Activated T-helper 2 cell treated with anti-CD3 and anti-CD28 coated beads, Interferon-gamma antibody, Interleukin-2, Interleukin-4, amounts not matched to agents 10 μg/mL and 5 μg/mL and 100 μg/mL, durations not matched to agents 14 hours and 24 hours and 36 hours (primary cell): ENCODE measurements at places on chromosomes 7 and 10. TPM values are rescaled to one million over a fixed set of nuclear protein-coding genes. Genes with fewer than 3 reads are reported as not detected.
A peak's percentile ranks its signal among the peaks of the same experiment; 100 is the strongest.

MACC1 gene
- total RNA-seq: not detected in 2 replicates

SAMD9 gene
- total RNA-seq: 9.3 and 9.4 TPM in 2 replicates

GDF2 gene
- not detected in 2 replicates for total RNA-seq

XPNPEP1 gene
- total RNA-seq: 79.4 and 88.2 TPM in 2 replicates

CCM2 gene
- total RNA-seq: 61.3 and 61.7 TPM in 2 replicates

NUDCD3 gene
- total RNA-seq: 86.8 and 90.2 TPM in 2 replicates

RAB19 gene
- total RNA-seq: 12.5 and 14.5 TPM in 2 replicates

KCND2 gene
- total RNA-seq: not detected in 2 replicates

AQP1 gene
- total RNA-seq: not detected in 2 replicates

NME8 gene
- total RNA-seq: not detected in 2 replicates

TDRD1 gene
- total RNA-seq: 0.11 and 0.30 TPM in 2 replicates

PRSS2 gene
- not detected in 2 replicates for total RNA-seq

TFPI2 gene
- total RNA-seq: not detected in 2 replicates

ST8SIA6 gene
- not detected in 2 replicates for total RNA-seq

GRCh38 chr7:46486256-46487206 lies 565.5 kb upstream of the IGFBP3 start:
- DNase-seq: no peak

GRCh38 chr10:50846753-50847152 lies 38.7 kb downstream of the A1CF start:
- no peak for DNase-seq

DNA sequence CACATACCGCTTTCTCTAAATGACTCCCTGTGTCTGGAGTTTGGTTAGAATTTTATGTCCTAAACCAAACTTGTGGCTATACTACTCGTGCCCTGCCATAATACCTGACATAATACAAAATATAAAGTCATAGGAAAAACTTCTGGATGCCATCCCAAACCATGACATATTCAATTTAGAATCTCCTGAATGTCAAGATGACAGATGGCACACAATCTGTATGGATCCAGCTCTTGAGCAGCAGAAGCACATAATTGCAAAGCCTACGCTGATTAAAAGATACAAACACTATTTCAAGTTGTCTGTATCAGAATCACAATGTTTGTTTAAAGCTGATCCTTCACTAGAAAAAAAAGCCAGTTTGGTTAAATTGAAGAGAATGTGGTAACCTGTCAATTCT lies 22.4 kb upstream of the CDC14C start:
- DNase-seq: no peak

- no peak for DNase-seq
Observed at GRCh38 chr10:66931340-66931948, 5.6 kb downstream of the LRRTM3 start.

- no peak for DNase-seq
Observed at GRCh38 chr10:14173391-14173705, 157.4 kb downstream of the FRMD4A start.

DNA sequence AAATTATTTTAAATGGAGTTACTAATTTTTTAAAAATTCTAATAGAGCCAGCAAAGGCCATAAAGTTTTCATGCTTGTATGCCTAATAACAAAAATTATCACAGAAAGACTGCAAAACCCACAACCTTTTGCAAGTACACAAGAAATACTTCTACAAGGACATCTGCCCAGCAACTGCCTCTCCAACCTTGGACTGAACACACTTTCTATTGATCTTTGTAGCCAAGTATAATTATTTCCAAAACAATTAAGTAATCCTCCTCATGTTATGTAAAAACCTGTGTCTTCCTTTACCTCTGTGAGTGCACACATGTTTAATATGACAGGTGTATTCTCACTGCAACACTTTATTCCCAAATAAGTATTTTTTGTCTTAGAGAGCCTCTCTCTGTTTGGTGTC lies 16.6 kb upstream of the ACSM6 start:
- DNase-seq: no peak

GRCh38 chr10:5559642-5560141 lies 34.9 kb downstream of the CALML3 start:
- no peak for DNase-seq

GRCh38 chr7:130022115-130022514 lies 29.1 kb downstream of the ZC3HC1 start:
- no peak for DNase-seq

DNA sequence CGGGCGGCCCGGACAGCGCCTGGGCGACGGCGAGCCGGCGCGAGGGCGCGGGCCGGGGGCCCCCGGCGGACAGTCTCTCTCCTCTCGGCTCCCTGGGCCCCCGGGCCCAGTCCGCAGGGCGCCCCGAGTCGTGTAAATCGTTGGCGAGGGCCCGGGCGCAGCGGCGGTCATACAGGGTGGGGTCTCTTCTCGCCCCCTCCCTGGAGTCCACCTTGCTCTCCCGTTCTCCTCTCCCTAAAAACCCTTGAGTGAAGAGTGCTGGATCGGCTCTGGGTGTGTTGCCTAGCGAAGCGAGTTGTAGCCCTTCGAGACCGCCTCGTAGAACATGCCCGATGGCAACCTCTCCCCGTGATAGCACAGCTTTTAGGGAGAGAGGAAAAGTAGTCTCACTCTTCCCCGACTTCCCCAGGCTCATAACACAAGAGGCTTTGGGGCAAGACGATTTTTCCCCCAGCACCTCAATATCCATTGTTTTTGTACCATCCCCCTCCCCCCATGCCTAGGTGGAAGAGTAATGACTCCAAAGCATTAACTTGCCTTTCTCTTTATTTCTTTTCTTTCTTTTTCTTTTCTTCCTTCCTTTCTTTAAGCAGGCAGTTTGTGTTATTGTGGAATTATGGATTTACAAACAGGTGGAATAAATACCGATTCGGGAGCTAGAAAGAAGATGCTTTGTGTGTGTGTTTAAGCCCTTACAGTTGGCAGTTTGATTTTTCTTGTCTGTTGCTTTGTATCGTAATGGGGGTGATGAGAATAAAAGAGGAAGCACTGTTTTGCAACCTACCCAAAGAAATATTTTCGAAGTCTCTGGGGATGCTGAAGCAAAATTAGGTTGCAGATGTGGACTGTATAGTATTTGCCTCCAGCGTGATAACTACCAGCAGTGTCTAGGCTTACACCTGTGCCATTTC lies 822 bp downstream of the SHOC2 start:
- peak; percentile 23 for DNase-seq

- no peak for DNase-seq
Observed at GRCh38 chr10:78568620-78569019, 500.1 kb upstream of the ZMIZ1 start.

- DNase-seq: no peak
Observed at GRCh38 chr7:85695533-85695932, 508.7 kb upstream of the SEMA3D start.

DNA sequence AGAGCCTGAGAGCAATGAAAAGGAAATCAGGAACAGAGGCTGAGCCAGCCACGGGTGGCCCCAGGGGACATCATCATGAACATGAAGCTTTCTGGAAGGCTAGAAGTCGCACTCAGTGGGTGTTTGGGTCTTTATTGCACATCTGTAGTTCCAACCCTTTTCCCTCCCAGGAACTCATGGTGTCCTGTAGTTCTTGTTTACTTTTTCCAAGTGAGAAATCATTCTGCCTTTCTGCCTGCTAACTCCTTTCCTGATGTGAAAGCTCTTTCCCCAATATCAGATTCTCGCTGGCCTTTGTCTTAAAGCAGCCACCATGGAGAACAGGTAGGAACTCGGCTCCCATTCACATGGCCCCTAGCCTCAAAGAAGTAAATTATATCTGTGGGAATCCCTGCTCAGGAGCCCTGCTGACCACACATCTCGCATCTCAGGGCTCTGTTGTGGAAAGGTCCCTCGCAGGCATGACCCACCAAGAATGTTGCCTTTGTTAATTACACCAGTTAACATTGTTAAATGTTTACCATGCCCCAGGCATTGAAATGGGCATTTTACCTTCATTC lies 542.7 kb downstream of the TNS3 start:
- DNase-seq: no peak

GRCh38 chr10:77629775-77630506 lies 7.7 kb downstream of the KCNMA1 start:
- DNase-seq: no peak

DNA sequence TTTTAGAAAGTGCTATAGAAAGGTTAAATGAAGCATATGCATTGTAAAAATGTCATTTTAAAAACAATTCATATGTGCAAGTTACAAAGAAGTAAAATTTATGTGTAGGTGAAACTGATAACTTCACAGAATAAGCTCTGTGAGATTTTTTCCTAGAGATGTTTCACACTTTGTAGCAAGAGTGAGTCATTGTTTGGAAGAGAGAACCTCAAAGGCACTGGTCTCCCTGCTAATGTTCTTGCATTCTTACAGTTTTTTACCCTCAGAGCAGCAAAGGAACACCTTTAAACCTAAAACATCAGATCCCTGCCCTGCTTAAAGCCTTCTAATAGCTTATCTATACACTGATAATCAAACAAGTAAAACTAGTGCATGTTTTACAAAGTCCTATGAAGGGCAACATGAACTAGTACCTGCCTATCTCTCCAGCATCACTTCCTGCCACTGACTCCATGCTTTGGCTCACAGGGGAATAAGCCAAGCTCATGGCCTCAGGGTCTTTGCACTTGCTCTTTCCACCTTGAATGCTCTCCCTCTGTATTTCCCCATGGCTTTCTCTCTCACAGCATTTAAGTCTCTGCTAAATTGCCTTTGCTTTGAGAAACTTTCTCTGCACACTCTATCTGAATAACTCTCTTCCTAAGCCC lies 997.0 kb downstream of the GATA3 start:
- no peak for DNase-seq

- DNase-seq: no peak
Observed at GRCh38 chr10:37478381-37478780, 353.0 kb downstream of the ANKRD30A start.

GRCh38 chr7:33477719-33478480 lies 348.5 kb downstream of the BBS9 start:
- no peak for DNase-seq

DNA sequence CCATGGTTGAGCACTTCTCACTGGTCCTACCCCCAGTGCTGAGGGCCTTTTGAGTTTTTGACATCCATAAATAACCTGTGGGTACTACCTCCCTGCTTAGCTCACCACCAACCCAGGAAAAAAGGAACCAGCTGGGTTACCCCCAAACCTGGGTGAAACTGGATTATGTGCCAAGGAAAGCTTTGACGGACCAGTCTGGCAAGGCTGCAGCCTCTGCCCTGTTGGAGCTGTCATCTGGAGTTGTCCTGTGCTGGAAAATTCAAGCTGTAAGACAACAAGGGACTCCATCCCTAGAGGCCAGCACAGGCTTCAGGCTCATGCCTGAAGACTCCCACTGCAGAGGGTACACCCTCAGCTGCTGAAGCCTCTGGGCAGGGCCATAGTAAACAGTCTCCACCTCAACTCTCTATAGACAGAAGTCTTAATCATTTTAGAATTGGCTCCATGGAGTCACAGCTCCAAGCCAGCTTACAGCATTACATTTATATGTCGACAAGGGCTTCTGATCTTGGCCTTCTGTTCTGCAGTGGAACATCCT lies 115.5 kb upstream of the AFAP1L2 start:
- no peak for DNase-seq

GRCh38 chr10:59900048-59900727 lies 6.2 kb downstream of the CCDC6 start:
- DNase-seq: no peak

DNA sequence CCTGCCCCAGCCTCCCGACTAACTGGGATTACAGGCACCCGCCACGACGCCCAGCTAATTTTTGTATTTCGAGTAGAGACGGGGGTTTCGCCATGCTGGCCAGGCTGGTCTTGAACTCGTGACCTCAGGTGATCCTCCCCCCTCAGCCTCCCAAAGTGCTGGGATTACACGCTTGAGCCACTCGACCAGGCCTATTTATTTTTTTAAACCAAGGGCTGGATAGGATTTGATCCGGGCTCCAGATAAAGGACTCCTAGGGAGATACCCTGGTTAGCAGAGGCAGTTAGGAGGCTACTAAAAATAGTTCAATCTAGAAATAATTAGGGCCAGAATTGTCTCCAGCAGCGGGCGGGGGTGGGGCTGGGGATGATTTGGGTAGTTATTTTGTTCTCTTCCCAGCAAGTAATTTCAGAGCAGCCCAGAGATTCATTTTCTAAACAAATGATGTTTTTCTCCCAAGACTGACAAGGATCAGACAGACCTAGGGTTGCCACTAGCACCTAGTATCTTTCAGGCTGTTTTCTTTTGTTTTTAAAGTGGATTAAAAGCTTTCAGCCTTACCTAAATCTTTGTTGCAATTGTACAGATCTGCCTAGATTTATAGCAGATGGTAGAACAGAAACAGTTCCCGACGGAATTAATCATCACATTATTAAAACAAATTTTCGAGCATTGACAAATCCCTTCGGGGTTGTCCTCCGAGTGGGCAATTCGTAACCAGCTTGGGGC lies 859 bp upstream of the SMC3 start:
- no peak for DNase-seq

- no peak for DNase-seq
Observed at GRCh38 chr7:156616269-156617202, 24.0 kb upstream of the RNF32 start.

- no peak for DNase-seq
Observed at GRCh38 chr7:130768854-130769253, 34.8 kb upstream of the KLF14 start.

GRCh38 chr10:72087969-72088888 lies at the start of gene SPOCK2:
Gene SPOCK2 (minus strand): TSS chr10:72088551. CDS start chr10:72088328, 223 bp downstream.
- DNase-seq: peak; percentile 62

DNA sequence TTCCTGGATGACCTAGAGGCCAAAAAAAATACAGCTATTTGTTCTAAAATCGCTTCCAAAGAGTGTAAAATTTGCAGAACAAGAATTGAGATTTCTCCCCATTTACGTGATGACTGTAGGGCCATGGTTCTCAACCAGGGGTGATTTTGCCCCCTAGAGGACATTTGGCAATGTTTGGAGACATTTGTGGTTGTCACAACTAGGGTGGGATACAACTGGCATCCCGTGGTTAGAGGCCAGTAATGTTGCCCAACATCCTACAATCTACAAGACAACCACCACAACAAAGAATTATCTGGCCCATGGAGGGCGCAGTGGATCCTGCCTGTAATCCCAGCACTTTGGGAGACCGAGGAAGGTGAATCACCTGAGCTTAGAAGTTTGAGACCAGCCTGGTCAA lies 22.8 kb upstream of the MALSU1 start:
- no peak for DNase-seq

- no peak for DNase-seq
Observed at GRCh38 chr7:43847496-43847895, 21.8 kb downstream of the MRPS24 start.

- no peak for DNase-seq
Observed at GRCh38 chr10:49642311-49642710, 28.5 kb downstream of the CHAT start.

DNA sequence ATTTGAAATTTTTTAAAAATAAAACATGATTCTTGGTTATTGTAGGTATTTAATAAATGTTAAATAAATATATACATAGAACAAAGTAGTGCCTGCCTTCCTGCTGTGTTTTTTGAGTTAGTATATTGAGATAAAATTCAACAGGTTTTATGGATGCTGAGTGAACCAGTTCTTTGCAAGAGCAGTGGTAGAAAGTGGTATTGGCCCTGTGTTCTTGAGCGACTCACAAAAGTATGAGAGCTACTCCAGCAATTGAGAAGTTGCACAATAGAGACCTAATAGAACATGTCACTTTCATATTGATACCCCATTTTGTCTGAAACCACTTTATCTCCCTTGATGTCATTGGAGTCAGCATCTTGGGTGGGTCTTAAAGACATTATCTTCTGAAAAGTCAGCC lies 32.6 kb upstream of the GJD4 start:
- no peak for DNase-seq
